Suprapubic skin (tissue), 4 donors: ENCODE measurements at places on chromosomes 7 and 10.

GRCh38 chr7:110373859-110374258 lies 717.1 kb upstream of the LRRN3 start:
- DNase-seq: no peak

DNA sequence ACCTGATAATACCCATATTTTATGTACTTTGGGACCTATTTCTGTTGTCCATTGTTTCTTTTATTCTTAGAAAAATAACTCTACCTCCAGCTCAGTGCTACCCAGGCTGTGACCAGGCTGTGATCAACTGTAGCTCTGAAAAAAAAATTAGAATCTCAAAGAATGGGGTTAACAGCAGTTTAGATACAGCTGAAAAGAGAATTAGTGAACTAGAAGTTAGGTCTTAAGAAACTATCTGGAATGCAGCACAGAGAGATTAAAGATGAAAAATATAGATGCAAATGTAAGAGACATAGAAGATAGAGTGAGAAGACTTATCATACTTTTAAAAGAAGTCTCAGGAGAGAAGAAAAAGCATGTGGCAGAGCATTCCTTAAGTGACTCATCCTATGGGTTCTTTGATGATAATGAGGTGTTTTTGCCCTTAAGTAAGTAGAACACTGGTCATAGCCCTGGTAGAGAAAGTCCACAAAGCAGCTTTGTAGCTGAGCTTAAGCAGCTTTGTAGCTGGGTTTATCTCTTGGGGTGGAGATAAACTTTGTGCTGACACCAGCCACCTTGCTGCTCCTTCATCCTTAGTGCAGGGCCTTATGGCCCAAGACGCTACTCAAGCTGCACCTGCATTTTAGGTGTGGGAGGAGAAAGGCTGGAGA lies 27.3 kb upstream of the SFRP5 start:
- no peak for DNase-seq

DNA sequence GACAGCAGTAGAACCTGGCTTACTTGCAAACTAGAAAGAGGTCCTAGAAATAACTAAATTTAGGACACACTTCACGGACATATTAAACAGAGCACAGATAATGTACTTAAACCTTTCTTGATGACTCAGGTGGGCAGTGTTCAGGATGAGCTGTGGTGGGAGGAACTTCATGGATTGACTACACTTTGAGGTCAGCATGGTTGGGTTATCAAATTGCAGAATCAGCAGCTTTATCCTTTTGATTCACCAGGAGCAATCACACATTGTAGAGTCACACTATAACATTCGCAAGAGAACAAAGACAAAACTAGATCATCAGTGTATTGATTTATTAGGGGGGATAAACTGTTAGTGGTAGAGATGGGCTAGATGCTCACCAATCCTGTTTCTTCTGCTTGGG lies 38.6 kb upstream of the AGK start:
- no peak for DNase-seq

DNA sequence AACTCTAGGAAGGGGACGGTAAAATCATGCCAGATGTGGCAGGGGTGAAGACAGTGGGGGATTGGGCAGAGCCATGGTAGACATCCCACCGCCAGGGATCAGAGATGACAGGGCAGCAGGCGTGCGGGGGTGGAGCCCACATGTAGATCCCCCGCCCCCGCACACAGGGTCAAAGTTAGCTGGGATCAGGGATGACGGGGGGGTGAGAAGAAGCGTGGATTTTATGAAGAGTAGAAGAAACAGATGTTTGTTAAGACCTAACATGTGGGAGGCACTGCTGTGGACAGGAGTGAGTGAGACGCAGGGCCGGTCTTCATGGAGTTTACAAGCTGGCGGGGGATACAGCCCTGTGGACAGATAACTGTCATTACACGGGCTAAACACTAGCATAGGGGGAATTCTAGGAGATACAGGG lies 154.0 kb upstream of the KLF14 start:
- DNase-seq: no peak

DNA sequence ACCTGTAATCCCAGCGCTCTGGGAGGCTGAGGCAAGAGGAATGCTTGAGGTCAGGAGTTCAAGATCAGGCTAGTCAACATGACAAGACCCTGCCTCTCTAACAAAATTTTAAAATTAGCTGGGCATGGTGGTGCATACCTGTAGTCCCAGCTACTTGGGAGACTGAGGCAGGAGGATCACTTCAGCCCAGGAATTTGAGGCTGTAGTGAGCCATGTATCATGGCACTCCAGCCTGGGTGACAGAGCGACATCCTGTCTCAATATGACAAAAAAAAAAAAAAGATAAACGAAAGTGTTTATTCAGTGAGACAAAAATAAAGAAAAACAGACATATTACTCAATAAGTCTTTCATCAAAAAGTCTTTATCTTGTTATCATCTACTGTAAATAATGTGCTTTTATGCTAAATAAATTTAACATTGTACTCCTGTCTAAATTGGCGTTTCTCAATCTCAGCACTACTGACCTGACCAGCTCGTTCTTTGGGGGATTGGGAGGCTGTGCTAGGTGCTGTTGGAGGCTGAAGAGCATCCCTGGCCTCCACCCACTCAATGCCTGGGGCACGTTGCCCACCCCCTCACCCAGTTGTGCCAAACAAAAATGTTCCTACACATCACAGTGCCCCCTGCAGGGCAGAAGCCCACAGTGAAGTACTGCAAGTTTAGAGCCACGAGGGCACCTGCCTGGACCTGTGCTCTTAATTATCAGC lies 57.7 kb downstream of the NCAPG2 start:
- no peak for DNase-seq
